ENCODE measurements at places on chromosomes 13 and 19.

DNA sequence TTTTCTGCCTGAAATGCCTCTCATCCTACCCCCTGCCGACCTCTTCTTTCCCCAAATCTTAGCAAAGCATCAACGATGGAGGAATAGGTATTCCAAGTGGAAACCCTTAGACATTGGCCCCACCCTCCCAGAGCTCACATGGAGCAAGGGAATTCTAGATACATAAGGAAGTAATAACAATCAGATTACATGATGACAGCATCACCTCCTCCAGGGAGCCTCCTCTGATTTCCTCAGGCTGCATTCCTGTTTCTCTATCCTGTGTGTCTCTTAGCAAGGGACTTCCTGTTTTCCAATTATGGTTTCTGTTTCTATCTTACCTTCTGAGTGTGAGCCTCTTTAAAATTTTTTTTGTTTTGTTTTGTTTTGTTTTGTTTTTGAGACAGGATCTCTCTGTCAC is 246.6 kb downstream of the TSHZ3 start:
- DNase-seq: no peak

GRCh38 chr13:49495783-49496762 is at the start of gene PHF11:
Gene PHF11 (plus strand): TSS chr13:49495953. CDS start chr13:49496002, 49 bp downstream.
- DNase-seq: no peak

DNA sequence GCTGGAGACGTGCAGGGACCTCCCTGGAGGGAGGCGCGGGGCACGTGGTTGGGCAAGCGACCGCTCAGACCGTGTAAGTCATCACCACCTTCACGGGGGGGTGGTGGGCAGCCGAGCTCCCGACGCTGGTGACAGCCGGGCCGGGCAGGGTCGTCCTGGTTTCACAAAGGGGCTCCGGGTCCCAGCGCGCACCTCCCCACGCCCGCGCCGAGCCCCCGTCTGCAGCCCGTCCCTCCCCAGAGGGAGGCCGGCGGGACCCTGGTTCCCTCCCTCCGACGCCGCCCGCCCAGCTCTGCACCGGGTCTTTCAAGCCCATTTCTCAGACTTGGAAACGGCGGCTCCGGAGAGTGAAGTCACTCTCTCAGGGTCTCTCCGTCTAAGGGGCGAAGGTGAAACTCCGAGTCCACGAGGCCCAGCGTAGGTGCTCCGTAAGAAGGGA is 729 bp upstream of the ARID3A start:
- DNase-seq: no peak

GRCh38 chr13:44765001-44765471 is 188.9 kb upstream of the TSC22D1 start:
- DNase-seq: no peak

GRCh38 chr13:44052780-44053184 is 173.1 kb downstream of the LACC1 start:
- DNase-seq: peak; percentile 56

DNA sequence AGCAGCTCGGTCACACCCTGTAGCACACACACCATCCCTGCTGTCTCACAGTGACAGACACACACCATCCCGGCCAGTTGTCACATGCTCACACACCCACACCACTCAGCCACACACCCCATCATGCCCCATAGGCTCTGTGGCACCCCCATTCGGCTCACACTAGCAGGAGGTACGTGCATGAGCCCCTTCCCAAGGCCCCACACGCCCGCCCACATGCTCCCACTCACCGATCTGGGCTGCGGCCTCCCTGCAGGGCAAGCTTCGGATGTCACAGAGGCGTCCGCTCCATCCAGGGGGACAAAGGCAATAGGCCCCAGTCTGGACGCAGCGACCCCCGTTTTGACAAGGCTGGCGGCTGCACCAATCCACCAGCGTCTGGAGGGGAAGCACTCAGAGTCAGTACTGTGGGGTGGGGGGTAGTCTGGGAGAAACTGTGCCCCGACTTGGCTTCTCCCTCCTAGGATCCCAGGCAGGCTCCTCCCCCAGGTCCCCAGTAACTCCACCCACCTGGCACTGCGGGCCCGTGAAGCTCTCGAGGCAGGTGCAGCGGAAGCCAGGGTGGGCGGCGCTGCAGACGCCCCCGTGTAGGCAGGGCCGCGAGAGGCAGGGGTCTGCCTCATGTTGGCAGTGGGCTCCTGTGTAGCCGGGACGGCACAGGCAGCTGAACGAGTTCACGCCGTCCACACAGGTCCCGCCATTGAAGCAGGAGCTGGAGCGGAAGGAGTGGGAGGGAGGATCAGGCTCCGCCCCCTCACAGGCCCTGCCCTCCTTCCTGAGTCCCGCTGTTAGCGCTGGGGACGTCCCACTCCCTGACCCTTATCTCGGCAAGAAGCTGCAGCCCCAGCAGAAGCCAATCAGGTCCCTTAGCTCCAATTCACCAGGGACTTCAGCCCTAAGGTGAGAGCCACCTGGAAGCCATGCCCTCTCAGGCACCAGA is 20.1 kb downstream of the NOTCH3 start:
- DNase-seq: no peak

Measured in epithelial cell of proximal tubule (primary cell).